ENCODE measurements at places on chromosomes 2 and 18.

DNA sequence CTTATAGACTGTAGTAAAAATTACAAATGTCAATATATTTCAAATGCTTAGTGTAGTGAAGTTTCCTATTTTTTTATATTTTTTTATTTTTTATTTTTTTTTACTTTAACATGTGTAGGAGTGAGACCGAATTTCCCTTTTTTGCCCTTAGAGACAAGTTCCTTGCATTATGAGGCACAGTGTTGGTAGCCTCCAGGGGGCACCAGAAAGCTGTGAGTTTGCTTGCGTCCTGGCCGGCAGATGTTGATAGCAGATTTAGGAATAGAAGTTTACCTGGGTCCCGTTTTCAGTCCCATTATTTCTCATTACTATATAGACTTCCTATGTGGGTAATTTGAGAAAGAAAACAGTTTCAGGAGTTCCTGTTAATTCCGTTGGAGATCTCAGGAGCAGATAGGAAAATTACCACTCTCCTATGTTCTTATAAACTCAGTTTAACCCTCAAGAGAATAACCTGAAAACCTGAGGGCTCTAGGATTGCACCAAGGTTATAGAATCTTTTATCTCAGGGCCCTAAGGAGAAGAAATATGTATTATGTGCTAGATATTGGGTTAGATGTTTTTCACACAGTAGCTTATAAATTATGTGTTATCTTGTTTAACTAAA lies 157.5 kb upstream of the SESTD1 start:
- peaks cover 18% of the 10 kb centered on the region for H3K27me3 ChIP-seq
- no peaks in the 10 kb centered on the region for H3K4me1 ChIP-seq
- no peaks in the 10 kb centered on the region for H3K36me3 ChIP-seq

GRCh38 chr18:58828399-58829121 lies 36.1 kb upstream of the ZNF532 start:
- H3K27me3 ChIP-seq: peaks cover 11% of the 10 kb centered on the region
- no peak overlapping the region for H3K27ac ChIP-seq
- H3K4me3 ChIP-seq: no peak overlapping the region
- DNase-seq: no peak

DNA sequence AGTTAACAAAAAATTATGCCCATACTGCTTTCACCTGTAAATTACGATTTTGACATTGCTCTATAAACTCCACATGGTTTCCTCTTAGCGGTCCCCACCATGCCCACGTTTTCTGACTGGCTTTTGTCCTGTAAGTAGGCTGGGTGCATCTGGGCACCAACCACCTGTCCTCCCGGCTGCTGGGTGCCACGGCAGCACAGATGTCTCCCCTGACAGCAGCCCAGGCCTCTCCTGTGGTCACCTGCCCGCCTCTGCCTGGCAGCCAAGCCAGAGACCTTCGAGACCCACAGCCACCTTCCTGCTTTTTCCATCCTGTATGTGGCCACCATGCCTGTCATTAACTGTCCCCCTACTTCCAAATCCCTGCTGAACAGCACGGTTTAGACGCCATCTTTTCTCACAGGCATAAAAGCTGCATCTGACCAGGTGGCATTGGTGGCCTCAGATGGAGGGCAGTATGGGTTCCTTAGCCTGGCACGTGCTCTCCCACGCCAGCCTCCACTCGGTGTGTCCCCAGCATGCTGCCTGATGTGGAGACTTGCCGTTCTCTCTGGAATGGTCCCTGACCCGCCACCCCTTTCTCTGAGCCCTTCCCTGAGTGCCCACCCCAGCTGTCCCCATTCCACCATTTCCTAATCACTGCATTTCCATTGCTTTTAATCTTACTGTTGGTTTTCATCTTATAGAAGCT lies 18.9 kb downstream of the SNORC start:
- H3K4me3 ChIP-seq: no peak overlapping the region
- no peaks in the 10 kb centered on the region for H3K36me3 ChIP-seq
- H3K27ac ChIP-seq: no peak overlapping the region
- DNase-seq: no peak
- peaks cover 6% of the 10 kb centered on the region for H3K4me1 ChIP-seq

GRCh38 chr18:28114472-28114871 lies 62.5 kb downstream of the CDH2 start:
- H3K4me1 ChIP-seq: no peaks in the 10 kb centered on the region
- H3K36me3 ChIP-seq: no peaks in the 10 kb centered on the region
- no peaks in the 10 kb centered on the region for H3K27me3 ChIP-seq
- no peak overlapping the region for H3K27ac ChIP-seq
- H3K4me3 ChIP-seq: no peak overlapping the region
- no peak for DNase-seq

DNA sequence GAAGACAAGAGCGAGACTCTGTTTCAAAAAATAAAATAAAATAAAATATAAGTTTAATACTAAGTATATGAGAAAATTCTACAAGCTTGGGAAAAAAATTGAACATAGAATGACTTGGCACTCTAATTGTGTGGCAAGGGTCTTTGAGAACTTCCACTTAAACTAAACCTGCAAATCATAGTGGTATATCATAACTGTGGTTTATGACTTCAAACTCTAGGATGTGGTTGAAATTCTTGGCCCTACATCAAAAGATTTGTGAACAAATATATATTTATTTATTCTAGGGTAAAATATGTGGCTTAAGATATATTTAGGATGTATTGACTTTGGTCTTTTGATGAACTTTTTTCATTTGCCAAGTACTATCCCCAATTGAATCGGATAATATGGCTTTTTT lies 3.1 kb upstream of the FAM171B start:
- peaks cover 24% of the 10 kb centered on the region for H3K27me3 ChIP-seq
- H3K4me1 ChIP-seq: no peaks in the 10 kb centered on the region
- H3K36me3 ChIP-seq: peaks cover 1% of the 10 kb centered on the region
- no peak overlapping the region for H3K27ac ChIP-seq

- no peaks in the 10 kb centered on the region for H3K36me3 ChIP-seq
- DNase-seq: no peak
- no peak overlapping the region for H3K4me3 ChIP-seq
- H3K27me3 ChIP-seq: no peaks in the 10 kb centered on the region
- H3K27ac ChIP-seq: no peak overlapping the region
Observed at GRCh38 chr18:74856928-74857327, 259.3 kb downstream of the ZNF407 start.

GRCh38 chr18:56709463-56709862 lies 58.3 kb downstream of the WDR7 start:
- no peak overlapping the region for H3K27ac ChIP-seq
- H3K4me3 ChIP-seq: no peak overlapping the region
- peaks cover 28% of the 10 kb centered on the region for H3K4me1 ChIP-seq
- peaks cover 9% of the 10 kb centered on the region for H3K36me3 ChIP-seq
- DNase-seq: peak; percentile 41
- no peaks in the 10 kb centered on the region for H3K27me3 ChIP-seq
